T-helper 1 cell (primary cell): ENCODE measurements at places on chromosomes 2 and 18.

DNA sequence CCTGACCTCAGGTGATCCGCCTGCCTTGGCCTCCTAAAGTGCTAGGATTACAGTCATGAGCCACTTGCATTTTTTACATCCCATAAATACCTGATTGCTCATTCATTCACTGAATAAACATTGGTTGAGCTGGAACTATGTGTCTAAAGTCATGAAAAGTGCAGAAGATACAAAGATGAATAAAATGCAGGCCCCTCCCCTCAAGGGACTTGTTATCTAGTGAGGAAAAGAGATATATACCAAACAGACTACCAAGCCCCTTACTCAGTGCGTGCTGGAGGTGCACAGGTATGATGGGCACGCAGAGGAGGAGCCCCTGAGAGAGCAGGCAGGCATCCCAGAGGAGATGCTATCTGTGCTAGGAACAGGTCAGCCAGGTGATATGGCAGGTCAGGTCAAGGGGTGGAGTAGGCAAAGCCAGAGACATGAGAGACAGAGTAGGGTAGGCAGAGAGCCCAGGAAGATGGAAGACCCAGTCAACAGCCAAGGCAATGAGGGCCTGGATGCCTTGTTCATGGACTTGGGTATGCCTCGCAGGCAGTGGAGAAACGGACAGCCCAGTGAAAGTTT, 7.7 kb downstream of the FHL2 start:
- DNase-seq: no peak

DNA sequence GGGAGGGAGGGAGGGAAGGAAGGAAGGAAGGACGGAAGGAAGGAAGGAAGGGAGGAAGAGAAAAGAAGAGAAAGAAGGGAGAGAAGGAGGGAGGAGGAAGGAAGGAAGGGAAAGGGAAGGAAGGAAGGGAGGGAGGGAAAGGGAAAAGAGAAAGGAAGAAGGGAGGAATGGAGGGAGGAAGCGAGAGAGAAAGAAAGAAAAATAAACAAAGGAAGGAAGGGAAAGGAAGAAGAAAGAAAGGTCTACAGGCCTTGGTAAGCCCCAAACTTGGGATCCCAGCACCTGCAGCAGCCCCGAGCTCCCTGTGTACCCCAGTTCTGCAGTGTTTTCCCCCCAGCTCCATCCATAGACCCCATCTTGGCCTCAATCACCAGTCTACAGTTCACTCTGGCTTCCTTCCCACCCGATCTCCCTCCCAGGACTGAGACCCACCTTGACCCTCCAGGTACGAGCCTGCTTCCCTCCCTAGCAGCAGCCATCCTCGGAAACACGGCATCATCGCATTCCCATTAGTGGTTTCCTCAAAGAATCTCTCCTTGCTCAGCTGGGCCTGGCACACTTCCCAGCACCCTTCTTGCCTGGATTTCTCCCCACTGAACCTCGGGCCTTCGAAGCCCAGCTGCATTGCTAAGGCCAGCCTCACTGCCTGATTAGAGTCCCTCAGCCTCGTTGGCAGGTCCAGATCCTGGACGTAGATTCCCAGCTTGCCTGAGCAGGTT, 46.1 kb upstream of the SH3BP4 start:
- DNase-seq: no peak

- DNase-seq: no peak
Measured at GRCh38 chr2:5690286-5690685, 1.9 kb upstream of the SOX11 start.

GRCh38 chr2:101419096-101419663, 31.9 kb upstream of the CREG2 start:
- DNase-seq: peak; percentile 50

GRCh38 chr2:237309011-237309410, 105.0 kb downstream of the COL6A3 start:
- no peak for DNase-seq

DNA sequence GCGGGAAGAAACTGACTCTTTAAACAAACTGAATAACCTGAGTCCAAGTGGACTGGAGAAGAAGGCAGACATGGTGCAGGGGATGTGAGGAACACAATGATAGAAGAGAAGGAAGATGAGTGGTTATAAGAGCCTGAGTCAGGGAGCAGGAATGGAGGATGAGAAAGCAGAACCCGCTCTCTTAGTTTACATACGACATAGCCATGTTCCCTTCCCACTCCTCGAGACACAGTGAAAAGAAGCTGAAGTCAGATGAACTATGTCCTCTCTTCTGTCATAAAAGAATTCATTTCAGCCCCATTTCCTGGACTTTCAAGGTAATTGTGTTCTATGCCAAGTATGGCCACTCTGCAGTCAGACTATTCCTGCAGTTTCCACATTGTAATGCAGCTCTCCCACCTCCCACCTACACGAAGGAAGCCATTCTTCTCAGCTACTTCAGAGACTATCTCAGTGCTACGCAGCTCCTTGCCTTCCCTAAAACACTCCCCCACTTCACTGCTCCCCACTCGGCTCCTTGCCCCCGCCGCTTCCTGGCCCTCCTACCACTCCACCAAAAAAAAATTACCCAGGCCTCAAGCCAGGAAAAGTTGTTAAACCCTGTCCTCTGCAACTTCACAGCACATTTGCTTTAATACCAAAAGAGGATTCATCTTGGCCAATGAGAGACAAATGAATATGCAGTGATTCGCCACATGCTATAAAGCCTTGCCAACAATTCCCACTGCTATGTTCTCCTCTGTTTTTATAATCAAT, 323.4 kb upstream of the EPHA4 start:
- DNase-seq: no peak
